ENCODE measurements at places on chromosomes 4 and X. TPM values are rescaled to one million over a fixed set of nuclear protein-coding genes. Genes with fewer than 3 reads are reported as not detected.
A peak's percentile ranks its signal among the peaks of the same experiment; 100 is the strongest.

USP17L11 gene
- total RNA-seq = not detected

GIMD1 gene
- not detected for total RNA-seq

GALNTL6 gene
- 0.98 TPM for total RNA-seq

- H3K27me3 ChIP-seq = no peaks in the 10 kb centered on the region
- no peak overlapping the region for H3K4me3 ChIP-seq
- H3K4me1 ChIP-seq = no peaks in the 10 kb centered on the region
- no peak for DNase-seq
- H3K27ac ChIP-seq = no peak overlapping the region
Measured at GRCh38 chr4:102527695-102528283, 26.6 kb downstream of the NFKB1 start.

DNA sequence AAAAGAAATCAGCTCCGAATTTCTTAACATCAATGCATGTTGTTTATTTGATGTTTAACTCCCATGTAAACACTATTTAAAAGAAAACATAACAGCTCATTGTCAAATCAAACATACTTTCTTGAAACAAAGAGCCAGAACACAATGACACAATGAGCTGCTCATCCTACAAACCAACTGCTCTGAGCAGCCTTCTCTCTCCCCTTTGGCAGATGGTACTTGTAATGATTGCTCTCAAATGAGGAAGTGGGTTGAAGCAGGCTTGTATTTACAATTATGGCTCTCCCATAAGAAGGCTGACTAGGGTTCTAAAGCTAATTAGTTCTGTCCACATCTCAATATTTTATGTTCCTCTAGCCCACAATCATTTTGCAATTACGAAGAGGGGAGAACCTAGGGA, 637.8 kb upstream of the ADGRL3 start:
- DNase-seq = no peak
- H3K27ac ChIP-seq = no peak overlapping the region
- no peaks in the 10 kb centered on the region for H3K36me3 ChIP-seq
- H3K4me3 ChIP-seq = no peak overlapping the region

- no peak overlapping the region for H3K27ac ChIP-seq
- no peaks in the 10 kb centered on the region for H3K27me3 ChIP-seq
- no peaks in the 10 kb centered on the region for H3K36me3 ChIP-seq
Measured at GRCh38 chr4:115424852-115425251, 311.4 kb upstream of the NDST4 start.

- DNase-seq = peak; percentile 48
- no peak overlapping the region for H3K27ac ChIP-seq
- no peaks in the 10 kb centered on the region for H3K27me3 ChIP-seq
- no peaks in the 10 kb centered on the region for H3K4me1 ChIP-seq
- H3K36me3 ChIP-seq = no peaks in the 10 kb centered on the region
Measured at GRCh38 chr4:140186651-140187315, 32.8 kb upstream of the MAML3 start.

Measured in breast epithelium (tissue), 4 donors.